ENCODE measurements at places on chromosomes 1 and 21. TPM values are rescaled to one million over a fixed set of nuclear protein-coding genes. Genes with fewer than 3 reads are reported as not detected.

The KCNQ4 gene
- total RNA-seq, result 0.89 TPM

The LCE1F gene
- not detected for total RNA-seq

The ITLN2 gene
- total RNA-seq, result 41.9 TPM

DNA sequence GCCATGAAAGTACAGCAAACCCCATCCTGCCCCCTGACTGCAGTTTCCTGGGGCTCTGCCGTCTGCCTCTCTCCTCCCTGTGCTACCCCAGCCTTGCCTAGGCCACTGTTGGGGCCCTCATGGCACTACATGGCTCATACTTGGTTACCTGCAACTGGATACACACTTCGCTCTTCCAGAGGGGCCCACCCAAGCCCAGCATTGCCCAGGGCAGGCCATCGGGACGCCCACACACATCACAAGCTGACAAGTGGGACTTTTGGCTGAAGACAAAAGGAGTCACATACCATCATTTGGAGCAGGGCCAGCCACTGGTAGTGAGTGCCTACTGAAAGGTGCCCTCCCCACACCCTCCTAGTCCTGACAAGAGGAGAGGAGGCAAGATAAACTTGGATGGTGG lies 82.8 kb downstream of the CD247 start:
- no peak for DNase-seq

DNA sequence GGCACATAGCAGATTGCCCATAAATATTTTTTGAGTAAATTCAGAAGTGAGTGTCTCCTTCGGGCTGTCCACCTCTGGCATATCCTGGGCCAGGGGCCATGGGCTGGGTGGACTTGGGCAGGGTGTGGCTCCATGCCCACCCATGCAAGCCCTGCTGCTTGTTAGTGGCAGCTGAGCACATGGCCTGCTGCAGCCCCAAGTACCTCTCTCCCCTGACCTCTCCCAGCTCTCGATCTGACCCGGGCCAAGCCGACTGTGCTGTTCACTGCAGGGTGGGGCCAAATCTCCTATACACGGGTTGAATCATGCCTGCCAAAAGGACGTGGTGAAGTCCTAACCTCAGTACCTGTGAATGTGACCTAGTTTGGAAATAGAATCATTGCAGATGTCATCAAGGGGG lies 132.5 kb upstream of the C1orf174 start:
- DNase-seq, result no peak

DNA sequence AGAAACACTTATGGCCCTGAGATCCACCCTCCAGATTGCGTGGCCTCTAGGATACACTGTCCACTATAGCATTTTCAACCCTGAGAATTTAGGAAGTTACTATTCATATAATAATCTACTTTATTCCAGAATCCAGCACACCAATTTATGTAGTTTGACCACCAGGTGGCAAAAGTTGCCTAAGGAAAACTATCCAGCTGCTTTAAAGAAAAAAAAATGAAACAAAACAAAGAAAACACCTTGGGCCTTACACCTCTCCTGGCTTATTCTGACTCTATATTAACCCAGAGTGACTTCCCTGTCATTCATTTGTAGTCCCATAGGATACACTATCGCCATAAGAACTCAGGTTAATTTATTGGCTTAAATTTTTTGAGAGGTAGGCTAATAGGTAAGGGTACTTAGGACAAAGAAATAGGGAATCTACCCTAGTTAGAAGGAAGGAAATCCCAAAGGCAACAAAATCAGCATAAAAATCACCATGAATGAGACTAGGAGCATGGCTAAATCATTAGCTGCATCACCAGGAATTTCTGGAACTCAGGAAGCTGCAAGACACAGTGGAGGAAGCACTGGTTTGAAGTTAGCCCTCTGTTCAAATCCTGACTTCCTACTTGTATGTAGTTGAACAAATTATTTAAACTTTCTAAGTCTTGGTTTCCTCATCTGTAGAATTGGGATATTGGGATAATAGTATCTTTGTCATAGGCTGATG lies 107.5 kb downstream of the SPAG17 start:
- no peak for DNase-seq

- no peak for DNase-seq
Measured at GRCh38 chr1:160942926-160943325, 11.7 kb downstream of the ITLN2 start.

Measured in upper lobe of left lung (tissue), 6 donors.